Activated T-cell treated with anti-CD3 and anti-CD28 coated beads, Interleukin-2, amount 50 U/mL, for 1 hour (primary cell): ENCODE measurements at places on chromosomes 7 and 10.

- no peak for DNase-seq
Measured at GRCh38 chr7:14685167-14685566, 217.4 kb downstream of the DGKB start.

DNA sequence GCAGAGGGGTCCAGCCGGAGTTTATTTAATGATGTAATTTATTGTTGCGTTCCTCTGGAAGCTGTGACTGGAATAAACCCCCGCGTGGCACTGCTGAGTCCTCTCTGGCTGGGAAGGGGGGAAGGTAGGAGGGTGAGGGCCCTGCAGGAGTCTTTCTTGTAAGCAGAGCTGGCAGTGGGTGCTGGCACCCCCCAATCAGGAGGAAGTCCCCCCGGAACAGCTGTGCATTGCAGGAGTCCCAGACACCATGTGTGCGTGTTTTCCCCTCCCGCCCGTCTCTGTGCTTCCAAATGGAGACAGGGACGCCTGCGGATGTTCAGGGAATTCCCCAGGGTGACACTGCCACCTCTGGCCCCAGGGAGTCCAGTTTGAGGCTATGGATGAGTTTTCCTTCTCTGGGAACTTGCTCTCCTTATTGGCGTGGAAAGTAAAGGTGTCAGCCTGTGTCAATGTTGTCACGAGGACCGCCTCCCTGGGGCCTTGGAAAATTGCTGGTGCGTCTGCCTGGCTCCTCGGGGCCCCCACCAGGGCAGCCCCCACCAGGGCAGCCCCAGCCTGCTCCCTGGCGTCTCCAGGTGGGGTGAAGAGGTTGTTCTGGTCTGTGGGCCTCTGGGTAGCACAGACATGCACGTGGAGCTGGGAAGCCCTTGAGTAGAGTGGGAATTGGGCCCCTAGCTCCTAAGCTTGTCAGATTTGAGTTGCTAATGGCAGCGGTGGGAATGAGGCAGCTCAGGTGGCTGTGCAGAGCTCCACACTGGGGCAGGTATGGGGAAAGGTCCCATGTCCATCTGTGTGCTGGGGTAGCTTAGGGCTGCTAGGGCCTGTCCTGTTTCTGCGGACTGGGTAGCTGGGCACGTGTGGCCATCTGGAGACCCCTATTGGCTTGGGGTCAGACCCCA, 2.7 kb downstream of the FZD9 start:
- no peak for DNase-seq

- DNase-seq = peak; percentile 67
Measured at GRCh38 chr7:100632951-100633717, 8.2 kb downstream of the TFR2 start.

DNA sequence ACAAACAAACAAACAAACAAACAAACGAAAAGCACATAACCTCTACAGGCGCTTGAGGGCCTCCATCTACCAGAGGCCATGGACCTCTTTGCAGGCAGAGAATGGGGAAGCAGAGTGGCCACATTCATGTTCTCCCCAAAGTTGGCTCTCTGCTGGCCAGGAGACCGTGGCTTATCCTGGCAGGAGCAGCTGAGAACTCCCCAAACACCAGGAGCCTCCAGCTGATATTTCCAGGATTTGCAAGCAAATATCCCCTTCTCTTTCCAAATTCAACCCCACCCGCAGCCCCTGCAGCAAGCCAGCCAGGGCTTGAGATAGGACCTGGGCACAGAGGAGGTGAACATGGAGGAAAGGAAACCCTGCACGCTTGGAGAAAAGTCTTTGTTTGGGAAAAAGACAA, 240.0 kb downstream of the SKAP2 start:
- no peak for DNase-seq

- DNase-seq = no peak
Measured at GRCh38 chr10:70284542-70285475, 1.0 kb upstream of the NPFFR1 start.

GRCh38 chr10:103197174-103197573, 4.1 kb upstream of the NT5C2 start:
- no peak for DNase-seq

GRCh38 chr10:47297866-47298540, 2.0 kb upstream of the GDF10 start:
- no peak for DNase-seq

DNA sequence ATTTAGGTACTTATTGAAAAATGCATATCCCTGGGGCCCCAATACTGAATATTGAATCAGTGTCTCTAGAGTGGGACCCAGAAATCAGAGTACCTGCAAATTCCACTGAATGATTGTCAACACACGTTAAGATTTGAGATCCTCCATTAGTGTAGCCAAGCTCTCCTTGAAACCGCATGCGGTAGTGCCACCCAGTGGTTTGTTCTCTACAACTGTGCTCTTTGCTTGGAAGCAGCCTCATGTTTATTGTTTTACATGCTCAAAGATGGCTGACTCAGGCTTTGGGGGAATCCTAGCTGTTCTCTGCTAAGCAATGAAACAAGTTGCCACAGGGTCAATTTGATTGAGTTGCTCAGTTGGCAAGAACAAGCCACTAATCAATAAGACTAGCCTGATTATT, 340.2 kb upstream of the CELF2 start:
- no peak for DNase-seq

- DNase-seq = no peak
Measured at GRCh38 chr10:817371-817770, 114.1 kb downstream of the LARP4B start.

DNA sequence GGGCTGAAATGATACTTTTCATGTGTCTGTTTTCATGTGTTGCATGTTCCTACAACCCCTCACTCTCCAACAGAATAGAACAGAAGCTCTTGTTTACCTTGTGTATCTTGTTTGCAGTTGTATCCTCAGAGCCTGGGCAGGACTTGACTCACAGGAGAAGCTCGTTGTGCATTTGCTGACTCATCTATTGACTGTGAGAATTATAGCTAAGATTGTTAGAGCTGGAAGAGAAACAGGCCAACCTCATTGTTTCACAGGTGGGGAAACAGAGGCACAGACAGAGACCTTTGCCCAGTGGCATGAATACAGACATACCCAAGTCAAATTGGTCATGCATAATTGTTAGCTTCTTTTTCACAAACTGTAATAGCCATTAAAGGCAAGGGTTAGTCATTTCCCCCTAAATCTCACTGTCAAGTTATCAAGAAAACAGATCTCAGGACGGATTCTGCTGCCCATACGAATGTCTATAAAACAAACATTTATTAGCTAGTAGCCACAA, 4.6 kb upstream of the TSPAN15 start:
- DNase-seq = no peak

- DNase-seq = no peak
Measured at GRCh38 chr10:130401860-130402765, 265.9 kb downstream of the GLRX3 start.

- no peak for DNase-seq
Measured at GRCh38 chr7:117402109-117402508, 25.2 kb downstream of the ASZ1 start.

DNA sequence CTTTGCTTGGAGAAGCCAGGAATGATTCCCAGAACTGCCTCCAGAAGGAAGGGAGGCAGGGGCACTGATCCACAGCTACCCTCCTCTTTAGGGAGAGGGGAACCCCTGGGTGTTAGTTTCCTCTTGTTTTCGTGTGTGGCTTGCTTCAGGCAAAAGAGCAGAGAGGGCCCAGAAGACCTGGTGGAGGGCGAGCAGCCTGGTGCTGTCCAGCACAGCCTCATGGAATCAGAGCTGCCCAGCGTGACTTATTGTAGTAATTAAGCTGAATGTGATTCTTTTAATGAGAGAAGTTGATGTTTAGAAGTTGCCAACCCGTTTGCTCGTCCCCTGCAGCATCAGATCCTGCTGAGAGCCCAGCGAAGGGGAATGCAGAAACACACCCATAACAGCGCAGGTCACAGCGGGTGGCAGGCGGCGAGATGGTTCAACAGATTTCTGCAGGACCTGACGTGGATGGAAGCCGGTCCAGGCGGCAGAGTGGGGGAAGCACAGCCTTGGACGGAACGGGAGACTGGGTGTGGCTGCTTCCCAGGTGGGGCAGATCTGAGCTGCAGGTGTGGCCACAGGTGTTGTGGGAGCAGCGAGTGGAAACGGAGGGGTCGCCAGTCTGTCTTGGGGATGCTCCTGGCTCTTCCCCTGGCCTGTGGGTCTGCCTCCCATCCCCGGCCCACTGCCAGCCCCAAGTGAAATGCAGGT, 53.7 kb upstream of the SHH start:
- no peak for DNase-seq

- no peak for DNase-seq
Measured at GRCh38 chr10:30172673-30173072, 113.3 kb upstream of the JCAD start.

GRCh38 chr10:18005781-18006456, 54.2 kb downstream of the SLC39A12 start:
- DNase-seq = no peak

GRCh38 chr7:142804728-142805207, 34.0 kb downstream of the PRSS2 start:
- peak; percentile 56 for DNase-seq

- no peak for DNase-seq
Measured at GRCh38 chr7:135361788-135362187, 128.2 kb downstream of the STRA8 start.

- DNase-seq = no peak
Measured at GRCh38 chr10:12781976-12782375, 219.5 kb downstream of the CCDC3 start.

DNA sequence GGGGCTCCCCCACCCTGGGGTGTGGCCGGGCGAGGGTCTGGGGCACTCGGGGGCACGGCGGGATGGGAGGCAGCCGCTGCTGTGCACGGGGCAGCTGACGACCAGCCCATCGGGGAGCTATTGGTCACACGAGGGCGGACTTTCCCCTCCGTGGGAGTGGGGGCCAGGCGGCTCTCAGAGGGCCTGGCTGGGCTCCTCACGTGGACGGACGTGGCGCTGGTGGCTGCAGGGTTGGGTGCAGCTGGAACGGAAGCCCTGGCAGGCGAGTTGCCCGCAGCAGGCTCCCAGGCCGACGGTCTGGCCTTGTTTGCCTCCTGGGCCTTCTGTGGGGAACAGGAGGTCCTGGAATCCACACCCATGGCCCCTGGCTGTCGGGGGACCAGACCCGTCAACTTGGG, 14.3 kb downstream of the MICALL2 start:
- DNase-seq = no peak

GRCh38 chr10:102626026-102626685, 18.1 kb upstream of the TRIM8 start:
- DNase-seq = no peak

GRCh38 chr7:1593091-1593866, 23.4 kb upstream of the PSMG3 start:
- peak; percentile 24 for DNase-seq

- no peak for DNase-seq
Measured at GRCh38 chr7:7639847-7640220, 718 bp upstream of the UMAD1 start.

GRCh38 chr10:43226851-43227845, 39.7 kb downstream of the RASGEF1A start:
- DNase-seq = peak; percentile 9

GRCh38 chr7:91847876-91848588, 32.5 kb downstream of the MTERF1 start:
- no peak for DNase-seq

- DNase-seq = no peak
Measured at GRCh38 chr10:125783957-125784356, 8.3 kb upstream of the MMP21 start.

DNA sequence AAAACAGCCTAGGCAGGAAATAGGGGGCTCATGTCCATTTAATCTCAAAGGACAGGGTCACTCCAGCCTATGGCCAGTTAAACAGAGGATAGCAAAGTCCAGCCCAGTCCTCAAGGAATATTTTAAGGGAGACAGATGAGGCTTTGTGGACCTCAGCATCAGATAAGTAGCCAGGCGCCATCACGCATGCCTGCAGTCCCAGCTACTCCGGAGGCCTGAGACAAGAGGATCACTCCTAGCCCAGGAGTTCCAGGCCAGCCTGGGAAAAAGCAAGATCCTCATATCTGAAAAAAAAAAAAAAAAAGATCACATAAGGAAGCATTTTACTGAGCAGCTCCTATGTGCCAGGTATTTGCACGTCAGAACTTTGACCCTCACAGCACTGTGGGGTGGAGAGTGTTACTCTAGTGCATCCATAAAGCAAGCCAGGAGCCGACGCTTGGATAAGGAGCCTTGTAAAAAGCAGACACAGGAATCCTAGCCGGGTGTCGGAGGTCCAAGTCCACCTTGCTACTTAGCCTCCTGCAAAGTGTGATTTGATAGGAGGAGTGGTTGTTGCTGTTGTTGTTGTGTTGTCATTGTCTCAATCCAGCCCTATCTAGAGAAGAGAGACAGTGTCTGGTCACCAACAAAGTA, 61.8 kb upstream of the DOCK1 start:
- DNase-seq = no peak

GRCh38 chr10:20170661-20171060, 354.4 kb downstream of the PLXDC2 start:
- DNase-seq = no peak

- DNase-seq = no peak
Measured at GRCh38 chr7:8444468-8444769, 11.0 kb downstream of the NXPH1 start.

GRCh38 chr7:137591421-137591837, 247.9 kb upstream of the PTN start:
- DNase-seq = no peak

- DNase-seq = no peak
Measured at GRCh38 chr10:85413570-85413969, 953.0 kb downstream of the GRID1 start.

DNA sequence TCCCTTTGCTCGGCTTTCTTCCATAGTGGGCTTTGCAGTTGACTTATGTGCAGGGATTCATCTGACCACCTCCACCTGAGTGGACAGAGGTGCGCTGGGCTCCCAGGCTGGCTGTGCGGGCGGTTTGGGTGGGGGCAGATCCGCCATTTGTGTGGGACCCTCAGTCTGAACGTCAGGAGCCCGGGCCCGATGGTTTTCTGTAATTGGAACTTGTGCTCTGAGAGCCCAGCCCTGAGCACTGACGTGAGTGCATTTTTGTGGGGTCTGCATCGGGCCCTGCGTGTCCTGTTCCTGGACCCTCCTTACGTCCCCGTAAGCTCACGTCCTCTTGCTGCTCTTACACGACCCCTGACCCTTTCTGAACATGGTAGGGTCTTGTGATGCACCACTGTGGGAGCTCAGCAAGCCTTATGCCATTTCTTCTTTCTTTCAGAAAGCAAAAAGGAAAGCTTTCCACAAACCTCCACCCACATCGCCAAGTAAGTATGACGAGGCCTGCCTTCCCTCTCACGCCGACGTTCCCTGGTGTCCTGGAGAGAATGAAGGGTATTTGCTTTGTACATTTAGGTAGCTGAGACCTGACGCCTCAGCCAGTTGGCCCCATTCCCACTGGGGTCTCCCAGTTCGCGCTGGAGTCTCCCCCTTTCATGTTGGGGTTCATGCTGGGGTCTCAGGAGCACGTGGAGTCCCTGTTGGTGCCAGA, 9.9 kb downstream of the IQCE start:
- DNase-seq = no peak

- DNase-seq = no peak
Measured at GRCh38 chr7:144821067-144821466, 14.8 kb downstream of the TPK1 start.

DNA sequence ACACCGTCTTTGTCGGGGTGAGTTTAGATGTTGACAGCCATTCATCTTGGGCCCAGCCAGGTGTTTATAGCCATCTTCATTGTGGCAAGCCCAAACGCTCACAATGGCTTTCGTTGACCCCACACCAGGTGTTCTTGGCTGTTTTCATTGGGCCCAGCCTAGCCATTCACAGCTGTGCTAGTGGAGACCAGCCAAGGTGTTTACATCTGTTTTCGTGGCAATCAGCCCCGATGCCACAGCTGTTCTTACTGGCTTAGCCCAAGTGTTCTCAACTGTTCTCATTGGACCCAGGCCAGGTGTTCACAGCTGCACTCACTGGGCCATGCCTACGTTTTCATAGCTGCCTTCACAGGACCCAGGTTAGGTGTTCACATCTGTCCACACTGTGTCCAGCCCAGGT, 7.7 kb downstream of the FRG2B start:
- DNase-seq = no peak
